ENCODE measurements at places on chromosomes 6 and 20.

DNA sequence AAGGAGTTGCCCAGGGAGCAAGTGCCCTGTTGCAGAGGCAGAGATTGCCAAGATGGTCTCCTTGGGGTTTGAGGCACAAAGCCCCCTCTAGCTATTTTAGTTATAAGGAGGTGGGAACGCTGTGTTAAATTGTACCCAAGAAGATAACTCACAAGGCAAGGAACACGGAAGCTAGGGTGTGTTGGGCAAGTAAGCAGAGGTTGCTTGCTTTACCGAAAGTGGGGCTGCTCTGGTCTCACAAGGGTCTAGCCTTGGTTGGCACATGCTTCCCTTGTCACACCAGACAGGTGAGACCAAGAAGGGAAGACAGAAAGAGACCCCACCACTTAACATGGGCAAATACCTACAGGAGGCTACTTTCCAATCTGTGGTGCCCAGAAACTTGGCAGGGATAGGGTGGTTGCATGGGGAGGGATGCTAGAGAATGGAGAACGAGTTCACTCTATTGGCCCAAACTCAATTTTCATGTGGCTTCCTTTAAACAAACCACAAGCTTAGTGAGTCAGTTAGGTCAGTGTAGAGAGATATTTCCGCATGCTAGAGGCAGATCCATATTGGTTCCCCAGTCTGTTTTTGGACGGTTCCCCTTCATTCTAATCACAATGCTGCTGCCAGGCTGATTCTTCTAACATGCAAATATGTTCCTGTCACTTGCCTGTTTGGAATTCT, 42.4 kb downstream of the PLAGL1 start:
- DNase-seq = no peak

DNA sequence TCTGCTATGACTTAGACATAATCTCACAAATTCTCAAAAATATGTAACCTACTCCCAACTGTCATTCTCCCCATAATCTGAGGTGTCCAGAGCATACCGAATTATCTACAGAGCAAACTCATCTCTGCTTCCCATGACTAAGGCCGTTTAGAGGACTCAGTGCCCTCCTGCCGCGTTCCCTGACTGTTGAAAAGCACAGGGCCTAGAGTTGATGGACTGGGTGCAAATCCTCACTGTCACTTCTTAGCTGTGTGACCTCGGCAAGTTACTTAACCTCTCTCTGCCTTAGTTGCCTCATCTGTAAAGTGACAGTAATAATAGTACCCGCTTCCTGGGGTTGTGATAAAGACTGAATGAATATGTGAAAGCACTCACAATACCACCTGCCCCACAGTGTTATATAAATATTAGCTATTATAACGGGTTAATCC, 4.7 kb upstream of the TUBB2A start:
- DNase-seq = no peak

- DNase-seq = no peak
These were observed 207.1 kb downstream of the NFATC2 start for GRCh38 chr20:51335329-51335841.

DNA sequence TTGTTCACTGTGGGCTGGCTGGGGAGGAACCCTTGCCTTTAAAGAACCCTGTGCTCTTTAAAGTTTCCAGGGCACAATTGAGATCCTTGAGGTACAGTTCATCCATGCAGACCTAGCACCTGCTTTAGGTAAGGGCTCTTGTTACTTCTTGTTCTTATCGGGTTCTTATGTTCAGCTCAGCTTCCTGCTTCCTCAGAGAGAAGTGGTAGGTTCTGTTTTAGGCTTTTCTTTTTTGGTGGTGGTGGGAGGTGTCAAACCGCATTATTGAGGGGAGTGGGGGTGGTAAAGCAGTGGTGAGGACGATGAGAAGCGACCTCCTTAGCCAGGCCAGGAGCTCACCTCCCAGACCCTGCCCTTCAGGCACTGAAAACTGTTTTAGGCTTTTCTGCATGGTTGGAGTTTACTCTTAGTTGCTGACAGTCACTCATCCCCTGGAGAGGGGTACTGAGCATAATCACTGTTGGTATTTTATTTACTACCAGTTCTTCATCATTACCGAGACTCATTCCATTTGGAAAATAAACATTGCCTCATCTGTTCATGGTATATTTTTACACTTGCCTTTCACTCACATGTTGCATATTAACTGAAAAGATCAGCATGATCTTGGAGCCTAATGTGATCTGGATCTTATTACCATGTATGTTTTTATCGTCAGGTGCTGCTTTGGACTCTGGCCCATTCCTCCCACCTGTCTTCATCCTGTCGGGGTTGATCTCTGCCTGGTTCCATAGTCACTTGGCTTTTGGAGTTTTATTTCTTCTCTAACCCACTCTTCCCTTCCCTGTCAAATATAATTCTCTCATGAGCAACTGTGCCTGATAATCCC, 35.4 kb downstream of the SLC16A10 start:
- DNase-seq = no peak

DNA sequence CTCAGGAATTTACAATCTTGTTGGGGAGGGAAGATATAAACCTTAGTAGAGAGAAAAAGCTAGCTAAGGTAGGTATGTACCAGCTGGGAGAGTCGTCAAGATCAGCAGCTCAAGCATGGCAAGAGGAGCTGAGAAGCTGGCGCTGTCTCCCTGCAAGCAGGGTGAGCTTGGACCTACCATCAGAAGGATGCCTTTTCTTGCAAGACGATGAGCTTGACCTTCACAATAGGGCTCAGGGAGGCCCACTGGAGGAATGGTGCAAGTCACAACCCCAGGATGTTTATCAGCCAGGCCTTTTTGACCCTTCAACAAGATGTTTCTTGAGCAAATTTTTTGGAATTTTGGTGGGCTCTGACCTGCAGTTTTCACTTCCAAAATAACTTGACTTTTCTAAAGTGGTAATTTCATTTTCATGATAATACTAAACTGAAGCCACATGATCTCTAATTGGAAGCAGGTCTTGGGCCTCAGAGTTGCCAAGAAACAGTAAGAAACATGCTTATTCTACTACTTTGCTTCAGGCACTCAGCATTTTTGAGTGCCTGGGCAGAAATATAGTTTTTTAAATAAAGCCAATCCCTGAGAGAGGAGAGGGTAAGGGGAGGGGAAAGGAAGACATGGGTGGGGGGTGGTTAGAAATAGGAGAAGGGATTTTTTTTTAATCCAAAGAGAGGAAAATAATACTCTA, 258.1 kb downstream of the CLIC5 start:
- no peak for DNase-seq

DNA sequence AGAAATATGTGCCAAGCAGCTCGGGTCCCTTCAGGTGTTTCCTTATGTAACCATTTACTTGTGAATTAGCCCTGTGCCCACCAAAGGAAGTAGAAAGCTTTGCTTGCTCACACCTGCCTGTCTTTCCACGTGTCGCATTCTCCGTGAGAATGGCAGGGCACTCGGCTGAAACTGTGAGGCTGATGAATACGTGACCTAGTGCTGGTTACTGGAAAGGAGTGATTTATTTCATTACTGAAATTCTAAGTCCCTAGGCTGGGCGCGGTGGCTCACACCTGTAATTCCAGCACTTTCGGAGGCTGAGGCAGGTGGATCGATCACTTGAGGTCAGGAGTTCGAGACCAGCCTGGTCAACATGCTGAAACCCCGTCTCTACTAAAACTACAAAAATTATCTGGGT, 45.9 kb upstream of the TULP1 start:
- no peak for DNase-seq

GRCh38 chr20:5621305-5621704, 128.9 kb upstream of the SHLD1 start:
- DNase-seq = no peak

DNA sequence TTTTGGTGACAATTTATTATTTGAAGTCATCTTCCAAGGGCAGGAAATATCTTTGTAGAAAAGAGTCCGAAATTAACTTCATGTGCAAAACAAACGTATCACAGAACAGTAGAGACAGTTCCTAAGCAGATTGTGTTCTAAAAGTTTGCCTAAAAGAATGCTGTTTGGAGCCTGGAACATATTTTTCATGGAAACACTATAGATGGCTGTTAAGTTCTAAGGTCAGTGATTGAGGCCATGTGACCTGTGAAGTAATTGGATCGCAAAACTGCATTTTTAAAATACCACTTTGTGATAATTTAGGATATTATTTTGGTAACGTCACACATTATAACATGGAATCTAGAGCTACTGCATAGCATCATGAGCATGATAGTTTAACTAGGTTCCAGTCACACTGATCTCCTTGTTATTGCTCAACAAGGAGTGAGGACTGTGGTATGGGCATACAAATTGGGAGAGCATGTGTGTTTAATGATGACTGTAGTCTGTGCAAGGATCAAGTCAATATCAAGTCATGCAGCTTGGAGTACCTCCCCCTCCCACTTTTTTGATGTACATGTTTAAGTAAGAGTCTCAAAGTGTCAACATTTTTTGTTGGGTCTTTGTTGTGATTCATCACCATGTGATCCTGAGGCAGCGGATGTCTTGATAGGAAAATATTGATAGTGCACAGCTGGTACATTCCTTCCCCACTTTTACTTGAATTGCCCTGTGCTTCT, 609.3 kb upstream of the CITED2 start:
- no peak for DNase-seq

- no peak for DNase-seq
These were observed 34.3 kb upstream of the MCUR1 start for GRCh38 chr6:13848522-13849150.

- DNase-seq = no peak
These were observed 79.2 kb upstream of the RIPOR2 start for GRCh38 chr6:25014791-25015560.

- DNase-seq = no peak
These were observed 66.7 kb downstream of the CD164 start for GRCh38 chr6:109315341-109316110.

DNA sequence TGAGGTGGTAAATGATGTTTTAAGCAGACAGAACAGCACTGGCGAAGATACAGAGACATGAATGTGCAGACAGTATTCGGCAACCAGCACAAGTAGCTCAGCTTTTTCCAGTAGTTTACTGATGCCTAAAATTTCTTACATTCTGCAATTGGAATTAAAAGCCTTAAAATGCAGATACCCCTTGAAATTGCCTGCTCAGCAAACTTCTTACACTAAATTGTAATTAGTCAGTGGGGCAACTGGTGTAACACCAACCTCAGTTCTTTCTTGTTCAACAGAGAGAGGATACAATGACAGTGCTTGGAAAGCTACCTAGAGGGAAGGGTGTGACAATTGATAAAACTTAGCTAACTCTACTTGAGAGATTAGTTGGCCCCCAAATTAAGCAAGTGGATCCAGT, 121.1 kb upstream of the ENPP5 start:
- no peak for DNase-seq

GRCh38 chr20:21453690-21454089, 56.4 kb upstream of the NKX2-4 start:
- no peak for DNase-seq

DNA sequence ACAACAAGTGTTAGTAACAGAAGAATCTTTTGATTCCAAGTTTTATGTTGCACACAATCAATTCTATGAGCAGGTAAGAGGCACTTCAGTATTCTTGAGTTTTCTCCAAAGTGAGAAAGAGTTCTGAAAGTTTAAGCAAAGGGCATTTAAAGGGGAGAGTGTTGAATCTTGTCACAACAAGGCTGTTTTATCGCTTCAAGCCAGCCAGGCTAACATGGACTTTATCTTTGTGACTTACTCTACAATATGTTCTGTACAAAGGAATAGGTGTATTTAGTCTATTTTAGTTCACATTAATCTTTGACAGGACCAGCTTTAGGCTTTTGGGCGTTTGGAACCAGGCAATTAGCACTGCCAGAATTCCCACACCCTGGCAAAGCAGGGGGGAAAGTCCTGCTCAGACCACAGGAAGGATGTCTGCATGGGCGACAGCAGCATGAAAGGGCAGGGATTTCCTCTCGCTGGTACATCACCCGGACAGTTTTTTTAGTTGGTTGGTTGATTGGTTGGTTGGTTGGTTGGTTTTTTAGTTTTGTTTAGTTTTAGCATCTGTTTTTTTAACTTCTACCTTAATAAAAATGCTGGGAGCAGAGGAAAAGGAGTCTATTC, 395.4 kb upstream of the SOX4 start:
- DNase-seq = no peak

DNA sequence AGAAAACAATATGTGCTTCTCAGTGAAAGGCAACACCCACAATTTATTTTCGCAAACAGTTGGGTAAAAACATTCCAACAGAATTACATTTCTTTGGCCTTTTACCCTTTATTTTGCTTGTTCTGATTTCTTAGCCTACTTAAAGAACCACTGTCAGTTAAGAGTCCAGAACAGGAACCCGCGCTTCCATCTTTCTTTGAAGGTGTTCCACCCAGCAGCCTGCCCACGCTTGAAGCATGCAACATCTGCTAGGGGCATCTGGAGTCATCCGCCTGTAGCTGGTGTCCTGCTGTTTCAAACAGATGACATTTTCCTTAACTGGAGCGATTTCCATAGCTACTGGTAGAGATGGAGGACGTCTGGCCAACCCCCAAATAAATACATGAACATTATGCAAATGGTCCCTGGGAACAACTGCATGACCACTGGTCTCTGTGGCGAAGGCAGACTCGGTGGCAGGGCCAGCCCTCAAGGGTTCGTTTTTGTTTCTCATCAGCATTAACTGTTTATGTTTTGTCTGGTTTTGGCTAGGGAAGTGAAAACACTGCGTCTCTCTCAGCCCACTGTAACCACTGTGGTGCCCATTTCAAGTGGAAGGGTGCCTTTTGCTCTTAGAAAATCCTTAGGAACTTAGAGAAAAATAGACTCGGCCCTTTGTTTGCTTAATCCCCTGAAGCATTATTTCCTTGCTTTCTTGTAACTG, 51.6 kb downstream of the LAMA4 start:
- DNase-seq = no peak

DNA sequence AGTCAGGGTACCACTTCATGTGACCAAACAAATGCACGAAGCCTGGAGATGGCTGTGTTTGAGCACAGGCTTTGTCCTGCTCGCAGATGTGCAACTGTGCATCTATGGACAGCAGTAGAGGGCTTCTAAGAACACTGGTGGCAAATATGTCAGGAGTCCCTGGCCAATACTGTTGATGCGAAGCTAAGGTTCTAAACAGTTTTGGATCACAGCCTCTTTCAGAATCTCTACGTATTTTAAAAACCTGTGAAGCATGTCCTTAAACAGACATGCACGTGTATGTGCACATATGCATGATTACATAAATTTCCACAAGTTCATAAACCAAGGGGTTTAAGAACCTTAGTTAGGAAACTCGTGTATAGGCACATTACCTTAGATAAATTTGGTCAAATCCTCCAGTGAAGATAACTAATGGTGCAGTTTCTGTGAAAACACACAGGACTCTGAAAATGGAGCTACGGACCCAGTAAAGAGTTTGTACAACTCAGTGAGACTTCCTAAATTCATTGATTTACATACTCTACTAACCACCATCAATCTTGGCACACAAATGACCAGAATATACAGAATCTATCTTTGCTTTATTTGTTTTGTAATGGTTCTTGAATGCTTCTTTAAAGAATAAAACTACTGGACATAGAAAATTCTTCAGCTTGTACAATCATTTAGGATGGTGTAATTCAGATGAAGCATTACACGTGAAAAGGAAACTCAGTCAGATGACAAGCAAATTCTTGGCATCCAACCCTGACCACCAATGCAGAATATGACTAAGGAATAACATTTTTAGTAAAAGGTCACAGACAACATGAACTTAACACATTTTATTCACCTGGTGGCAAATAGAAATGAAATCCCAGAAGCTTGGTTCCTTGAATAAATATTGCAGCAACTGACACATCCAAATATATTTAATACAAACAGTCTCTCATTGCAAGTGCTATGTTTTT, 27.4 kb downstream of the KCNQ5 start:
- DNase-seq = no peak

GRCh38 chr6:37674161-37674560, 23.5 kb downstream of the MDGA1 start:
- no peak for DNase-seq
